ENCODE measurements at places on chromosomes 6 and 20.

- no peak for DNase-seq
Observed at GRCh38 chr6:136166815-136167214, 83.3 kb downstream of the MTFR2 start.

- DNase-seq, result peak; percentile 71
Observed at GRCh38 chr20:51802170-51802751, at the start of gene SALL4. TSS of gene SALL4 (minus strand) at chr20:51802521. CDS start at chr20:51802408, 113 bp downstream.

DNA sequence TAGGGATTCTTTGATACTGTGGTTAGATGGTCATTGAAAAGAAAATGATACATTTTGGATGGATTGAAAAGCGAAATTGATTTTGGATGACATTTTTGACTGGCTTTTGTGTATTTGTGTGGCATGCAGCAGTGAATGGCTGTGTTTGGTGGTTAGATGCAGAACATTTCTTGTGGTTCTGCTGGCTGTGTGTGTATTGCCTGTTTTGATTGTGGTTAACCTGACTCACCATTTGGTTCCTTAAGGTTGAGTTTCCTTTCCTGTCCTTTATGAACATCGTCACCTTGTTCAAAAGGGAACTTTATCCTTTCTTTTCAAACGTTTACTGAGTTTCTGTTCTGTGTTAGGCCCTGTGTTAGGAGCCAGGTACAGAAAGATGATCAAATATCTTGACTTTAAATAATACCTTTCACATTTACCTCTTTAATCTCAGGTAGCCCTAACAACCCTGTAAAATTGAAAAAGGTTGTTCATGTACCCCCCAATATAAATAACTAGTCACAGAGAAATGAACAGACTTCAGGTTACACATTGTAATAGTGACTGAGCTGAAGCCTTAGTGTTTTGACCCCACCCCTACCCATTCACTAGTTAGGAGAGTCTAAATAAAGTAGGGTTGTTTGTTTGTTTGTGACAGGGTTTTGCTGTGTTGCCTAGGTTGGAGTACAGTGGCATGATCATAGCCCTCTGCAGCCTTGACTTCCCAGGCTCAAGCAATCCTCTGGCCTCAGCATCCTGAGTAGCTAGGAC, 23.8 kb downstream of the ANKS1A start:
- no peak for DNase-seq

DNA sequence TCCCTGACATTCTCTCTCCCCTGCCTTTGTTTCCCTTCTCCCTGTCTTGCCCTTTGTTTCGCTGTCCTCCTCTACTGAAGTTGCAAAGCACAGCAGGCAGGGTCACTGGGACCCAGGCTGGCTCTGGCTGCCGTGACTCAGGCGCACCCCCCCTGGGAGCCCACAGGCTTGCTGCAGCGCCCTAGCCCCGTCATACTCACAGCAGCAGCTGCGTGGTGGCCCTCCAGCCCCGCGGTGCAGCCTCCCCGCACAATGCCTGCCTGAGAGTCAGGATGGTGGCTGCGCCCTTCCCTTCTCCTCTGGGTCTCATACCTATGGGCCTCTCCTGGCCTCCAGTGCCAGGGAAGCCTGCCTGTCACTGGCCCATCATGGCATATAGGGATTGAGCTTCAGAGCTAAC, 41.7 kb downstream of the TXNDC5 start:
- DNase-seq, result no peak

DNA sequence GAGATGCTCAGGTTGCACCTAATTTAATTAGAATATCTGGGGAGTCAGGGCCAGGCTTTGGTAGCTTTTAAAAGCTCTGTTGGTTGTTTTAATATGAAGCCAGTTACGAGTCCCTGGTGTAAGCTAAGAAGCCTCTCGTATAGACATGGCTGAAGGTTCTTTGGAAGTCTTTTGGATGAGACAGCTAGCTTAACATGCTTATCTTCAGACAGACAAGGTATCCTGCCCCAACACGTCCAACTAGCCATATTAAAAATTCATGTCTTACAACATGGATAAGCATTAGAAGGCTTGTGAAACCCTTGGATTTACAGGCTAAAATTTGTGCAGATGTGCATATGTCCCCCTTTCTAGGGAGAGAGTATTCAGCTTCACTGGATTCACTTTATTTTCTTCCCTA, 105.7 kb upstream of the KCNK16 start:
- DNase-seq, result no peak

GRCh38 chr6:159929819-159930218, 39.0 kb downstream of the MAS1 start:
- DNase-seq, result no peak

- DNase-seq, result no peak
Observed at GRCh38 chr6:1812487-1812886, 202.8 kb downstream of the FOXC1 start.

DNA sequence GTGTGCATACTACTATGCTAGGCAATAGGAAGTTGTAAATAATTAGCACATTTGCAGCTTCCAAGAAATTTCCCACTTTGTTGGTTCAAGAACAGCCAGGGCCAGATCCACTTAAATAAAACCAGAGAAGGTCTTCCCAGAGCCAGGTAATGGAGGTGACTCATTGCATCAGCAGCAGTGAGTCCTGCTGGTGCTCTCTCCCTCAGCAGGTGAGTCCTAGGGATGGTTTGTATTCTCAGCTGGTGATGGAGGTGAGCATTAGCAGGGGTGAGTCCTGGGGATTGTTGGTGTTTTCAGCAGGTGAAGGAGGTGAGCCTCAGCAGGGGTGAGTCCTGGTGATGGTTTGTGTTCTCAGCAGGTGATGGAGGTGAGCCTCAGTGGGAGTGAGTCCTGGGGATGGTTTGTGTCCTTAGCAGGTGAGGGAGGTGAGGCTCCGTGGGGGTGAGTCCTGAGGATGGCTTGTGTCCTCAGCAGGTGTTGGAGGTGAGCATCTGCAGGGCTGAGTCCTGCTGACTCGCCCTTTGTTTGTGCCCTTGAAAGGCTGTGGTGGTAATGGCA, 232.8 kb upstream of the EXOC2 start:
- DNase-seq, result no peak

DNA sequence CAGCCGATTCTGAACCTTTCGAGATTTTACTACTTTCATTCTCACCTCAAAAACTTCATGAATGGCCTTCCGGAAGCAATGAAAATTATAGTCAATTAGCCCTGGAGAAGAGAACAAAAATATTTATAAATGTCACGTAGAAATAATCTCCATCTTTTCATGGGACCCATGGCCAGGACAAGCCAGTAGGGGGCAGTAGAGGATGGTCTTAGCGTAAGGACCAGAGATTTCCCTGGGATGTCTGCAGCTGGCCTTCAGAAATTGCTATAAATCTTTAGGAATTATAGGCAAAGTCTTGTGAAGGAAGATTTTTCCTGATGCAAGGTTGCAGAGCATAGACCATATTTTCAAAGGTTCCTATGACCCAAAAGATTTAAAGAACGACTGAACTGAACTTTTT, 15.6 kb upstream of the UBE2J1 start:
- peak; percentile 47 for DNase-seq

GRCh38 chr6:118382126-118382525, 166.0 kb upstream of the PLN start:
- no peak for DNase-seq

DNA sequence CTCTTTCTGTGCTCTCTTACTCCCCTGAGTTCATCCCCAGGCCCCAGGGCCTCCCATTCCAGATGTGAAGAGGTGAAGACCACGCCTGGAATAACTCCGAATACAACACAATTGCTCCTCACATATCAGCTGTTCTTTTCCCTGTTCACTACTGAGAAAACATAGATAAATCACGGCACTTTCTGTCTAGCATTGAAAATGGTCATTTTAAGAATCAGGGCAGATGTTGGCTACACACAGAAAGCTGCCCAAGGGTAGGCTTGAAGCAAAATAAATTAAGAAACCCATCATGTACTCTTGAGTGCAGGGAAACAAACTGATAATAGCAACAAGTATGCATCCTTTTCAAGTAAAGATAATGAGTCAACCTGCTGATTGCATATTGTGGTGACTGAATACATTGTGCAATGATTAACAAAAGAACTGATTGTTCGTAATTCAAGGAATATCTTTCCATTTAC, 382.5 kb downstream of the PRKN start:
- DNase-seq, result no peak

DNA sequence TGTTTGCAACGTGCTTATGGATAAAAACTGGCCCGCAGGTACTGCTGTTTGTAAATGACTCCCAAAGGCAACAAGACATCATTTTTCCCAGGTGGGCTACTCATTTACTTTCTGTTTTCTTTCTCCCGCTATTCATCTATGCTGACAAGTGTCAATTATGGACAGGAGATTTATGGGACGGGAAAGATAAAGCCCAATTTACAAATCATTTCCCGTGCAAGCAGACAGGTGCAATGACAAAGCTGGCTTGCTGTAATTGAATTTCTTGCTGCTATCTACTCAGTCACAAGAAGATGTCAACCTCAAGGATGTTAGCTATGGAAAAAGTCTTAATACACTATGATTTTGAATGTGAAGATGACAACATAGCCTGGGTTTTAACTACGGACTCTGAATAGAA, 125.5 kb downstream of the EPHA7 start:
- DNase-seq, result peak; percentile 21

DNA sequence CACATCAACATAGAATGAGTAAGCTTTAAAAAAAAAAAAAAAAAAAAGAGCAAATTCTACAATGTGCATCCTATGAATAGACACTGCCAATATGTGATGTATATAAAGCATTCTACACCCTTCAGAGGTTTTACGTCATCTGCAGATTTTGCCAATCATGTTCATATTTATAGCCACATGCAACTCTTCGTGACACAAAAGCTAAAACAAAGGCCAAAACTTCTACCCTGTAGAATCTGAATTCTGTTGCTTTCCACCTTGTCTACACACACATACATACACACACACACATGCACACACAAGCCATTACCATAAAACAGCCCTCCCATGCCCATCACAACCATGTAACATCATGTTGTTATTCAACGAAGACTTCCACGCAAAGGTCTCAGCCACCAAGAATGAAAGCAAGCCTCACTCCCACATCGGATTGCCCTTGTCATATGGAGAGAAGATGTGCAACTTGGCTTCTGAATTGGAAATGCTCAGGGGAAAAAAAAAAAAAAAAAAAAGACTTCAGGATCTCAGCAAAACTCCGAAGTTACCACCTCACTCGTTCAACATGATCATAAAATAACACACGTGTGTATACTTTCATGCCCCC, 479.4 kb upstream of the JARID2 start:
- DNase-seq, result no peak

GRCh38 chr6:3081960-3082359, 13.7 kb downstream of the RIPK1 start:
- DNase-seq, result peak; percentile 22

- no peak for DNase-seq
Observed at GRCh38 chr6:1860756-1861348, 251.1 kb downstream of the FOXC1 start.

DNA sequence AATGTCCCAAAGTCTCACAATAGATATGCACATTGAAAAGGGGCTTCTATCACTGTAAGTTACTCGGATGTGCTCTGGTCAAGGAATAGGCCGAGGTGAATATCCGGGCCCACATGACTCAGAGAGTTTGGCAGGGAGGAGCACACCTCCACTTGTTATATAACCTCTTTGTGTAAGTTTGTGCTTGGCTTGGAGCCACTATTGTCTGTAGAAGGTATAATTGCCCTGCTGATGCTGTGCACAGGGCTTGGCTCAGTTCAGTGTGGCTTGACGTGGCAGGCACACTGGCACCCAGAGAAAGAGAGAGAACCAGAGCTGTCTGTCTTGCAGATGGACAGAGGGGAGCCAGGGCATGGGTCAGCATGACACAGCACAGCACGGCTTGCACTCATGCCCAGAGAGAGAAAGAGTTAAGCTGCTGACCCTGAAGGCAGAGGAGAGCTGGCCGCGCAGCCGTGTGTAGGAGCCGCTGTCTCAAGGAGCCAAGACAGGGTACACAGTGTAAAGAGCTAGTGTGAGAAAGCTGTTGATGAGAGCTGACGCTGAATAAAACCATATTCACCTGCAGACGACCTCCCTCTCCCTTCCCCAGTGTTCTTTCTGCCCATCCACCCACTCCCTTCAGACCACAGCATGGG, 482.5 kb downstream of the C6orf118 start:
- peak; percentile 38 for DNase-seq

- DNase-seq, result no peak
Observed at GRCh38 chr20:3420211-3420707, 12.8 kb upstream of the DNAAF9 start.

GRCh38 chr6:72959821-72960220, 265.5 kb downstream of the KHDC1L start:
- no peak for DNase-seq

GRCh38 chr6:12842114-12842513, 125.5 kb downstream of the PHACTR1 start:
- DNase-seq, result no peak

DNA sequence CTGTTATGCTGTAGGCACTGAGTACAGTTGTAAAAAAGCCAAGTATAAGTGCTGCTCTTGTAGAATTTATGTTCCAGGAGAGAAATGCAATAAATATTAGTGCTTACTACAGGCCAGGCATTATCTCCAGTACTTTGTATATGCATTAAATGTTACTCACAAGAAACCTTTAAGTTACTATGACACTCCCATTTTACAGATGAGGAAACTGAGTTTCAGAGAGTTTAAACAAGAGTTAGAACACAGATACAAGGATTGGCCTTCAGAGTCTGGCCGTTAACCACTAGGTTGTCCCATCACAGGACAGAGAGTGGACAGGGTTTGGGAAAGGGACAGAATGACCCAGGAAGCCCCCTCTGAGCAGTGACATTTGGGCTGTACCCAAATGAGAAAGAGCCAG, 274.4 kb downstream of the ZNF217 start:
- DNase-seq, result no peak

- no peak for DNase-seq
Observed at GRCh38 chr6:28737750-28738395, 185.9 kb downstream of the TRIM27 start.

- no peak for DNase-seq
Observed at GRCh38 chr6:1590580-1590979, 19.1 kb upstream of the FOXC1 start.

DNA sequence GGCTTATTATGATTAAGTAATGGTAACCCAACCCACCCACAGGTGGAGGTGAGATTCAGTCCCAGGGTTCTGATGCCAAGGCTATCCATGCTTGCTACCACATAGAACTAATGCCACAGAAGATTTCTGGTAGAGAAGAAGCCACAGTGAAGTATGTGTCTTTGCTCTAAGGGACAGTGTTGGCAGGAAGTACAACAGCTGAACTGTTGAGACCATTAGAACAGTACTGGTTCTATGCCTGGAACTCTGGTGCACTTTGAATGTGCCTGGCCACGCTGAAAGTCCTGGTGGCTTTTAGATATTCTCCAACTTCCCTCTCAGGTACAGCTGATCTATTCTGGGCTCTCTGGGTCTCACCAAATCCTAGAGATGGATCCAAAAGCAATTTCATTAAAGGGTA, 7.8 kb downstream of the STX7 start:
- DNase-seq, result no peak

GRCh38 chr6:52352239-52353018, 9.5 kb upstream of the PAQR8 start:
- no peak for DNase-seq

GRCh38 chr6:39224011-39224410, 5.3 kb downstream of the KCNK5 start:
- no peak for DNase-seq

- DNase-seq, result peak; percentile 65
Observed at GRCh38 chr20:63224412-63225081, 8.6 kb upstream of the YTHDF1 start.

Data from retina (tissue), 1 donor.